ENCODE measurements at places on chromosomes 5 and 9.

DNA sequence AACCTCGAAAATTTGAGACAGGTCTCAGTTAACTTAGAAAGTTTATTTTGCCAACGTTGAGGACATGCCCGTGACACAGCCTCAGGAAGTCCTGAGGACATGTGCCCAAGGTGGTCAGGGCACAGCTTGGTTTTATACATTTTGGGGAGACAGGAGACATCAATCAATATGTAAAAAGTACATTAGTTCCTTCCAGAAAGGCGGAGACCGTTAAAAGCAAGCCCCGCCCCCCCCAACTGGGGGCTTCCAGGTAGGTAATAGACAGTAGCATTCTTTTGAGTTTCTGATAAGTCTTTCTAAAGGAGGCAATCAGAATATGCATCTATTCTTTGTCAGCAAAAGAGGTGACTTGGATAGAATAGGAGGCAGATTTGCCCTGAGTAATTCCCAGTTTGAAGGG is 599 bp upstream of the MOCS2 start:
- no peak for DNase-seq

GRCh38 chr5:54743997-54744788 is 226.6 kb downstream of the SNX18 start:
- DNase-seq = peak; percentile 90

GRCh38 chr9:130579738-130580463 is 524 bp downstream of the FUBP3 start:
- DNase-seq = no peak

DNA sequence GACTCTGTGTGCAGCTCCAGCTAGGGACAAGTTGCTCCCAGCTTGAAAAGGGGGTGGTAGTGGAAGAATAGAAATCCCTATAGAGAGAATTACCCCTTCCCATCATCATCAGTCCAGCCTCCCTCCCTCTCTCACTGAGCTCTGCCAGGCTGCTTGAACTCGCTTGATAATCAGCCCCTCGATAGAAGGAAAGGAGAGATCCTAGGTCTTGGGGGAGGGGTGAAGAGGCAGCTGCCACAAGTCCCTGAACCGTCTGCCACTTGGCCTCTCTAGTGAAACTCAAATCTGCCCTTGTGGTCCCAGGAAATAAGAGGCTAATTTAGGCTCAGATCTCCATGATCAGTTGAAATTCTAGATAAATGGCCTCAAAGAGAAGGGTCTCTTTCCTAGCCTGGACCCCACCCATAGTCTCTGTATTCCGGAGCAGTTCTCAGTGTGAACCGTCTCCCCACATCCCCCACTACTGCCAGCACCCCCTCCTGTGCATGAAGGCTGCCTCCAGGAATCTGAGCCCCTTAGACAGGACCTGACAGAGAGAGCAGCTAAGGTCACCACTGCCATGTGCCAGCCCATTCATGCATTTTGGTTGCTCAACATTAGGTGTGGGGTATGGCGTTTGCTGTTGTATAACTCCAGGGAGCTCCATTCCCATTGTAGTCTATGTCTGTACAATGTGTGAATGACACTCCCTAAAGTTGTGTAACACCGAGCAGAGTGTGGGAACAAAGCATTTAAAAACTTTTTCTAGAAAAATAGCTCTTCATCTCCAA is 5.5 kb downstream of the DNAJB5 start:
- DNase-seq = no peak

GRCh38 chr9:15191378-15191777 is 115.6 kb downstream of the TTC39B start:
- DNase-seq = no peak

DNA sequence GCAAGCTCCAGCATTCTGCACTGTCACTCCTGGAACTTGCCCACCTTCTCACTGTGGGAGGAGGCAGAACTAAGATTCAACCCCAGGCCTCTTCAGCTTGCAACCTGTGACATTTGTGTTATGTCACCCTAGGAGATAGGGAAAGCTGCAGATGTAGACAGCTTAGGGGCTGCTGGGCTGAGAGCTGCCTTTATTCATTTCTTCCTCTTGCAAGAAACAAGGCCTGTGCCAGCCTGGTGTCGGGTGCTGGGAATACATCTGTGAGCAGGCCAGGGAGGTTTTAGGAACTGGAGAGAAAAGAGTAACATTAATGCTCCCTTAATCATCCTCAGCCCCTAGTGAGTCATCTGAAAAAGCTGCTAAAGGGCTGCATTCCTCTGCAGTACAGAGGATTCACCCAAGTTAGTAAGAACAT is 101.8 kb downstream of the FGF18 start:
- DNase-seq = peak; percentile 75

DNA sequence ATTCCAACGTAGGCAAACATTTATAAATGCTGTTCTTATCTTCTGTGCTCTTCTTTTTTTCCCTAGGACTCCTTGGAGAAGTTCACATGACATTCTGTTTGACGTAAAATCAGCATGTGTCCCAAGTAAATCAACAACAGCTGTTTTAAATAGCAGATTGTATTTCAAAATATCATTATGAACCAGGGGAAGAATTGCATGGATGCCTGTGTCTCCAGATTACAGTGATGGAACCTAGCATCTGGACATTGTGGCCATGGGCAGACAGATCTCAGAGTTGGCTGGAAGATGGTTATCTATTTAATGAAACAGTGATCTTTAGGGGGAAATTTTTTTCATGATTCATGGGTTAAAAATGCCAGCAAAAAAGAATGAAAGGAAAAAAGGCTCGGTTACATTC is 222.0 kb downstream of the MAN2A1 start:
- DNase-seq = no peak

- no peak for DNase-seq
These were observed 315.3 kb upstream of the CD180 start for GRCh38 chr5:67511911-67512310.

DNA sequence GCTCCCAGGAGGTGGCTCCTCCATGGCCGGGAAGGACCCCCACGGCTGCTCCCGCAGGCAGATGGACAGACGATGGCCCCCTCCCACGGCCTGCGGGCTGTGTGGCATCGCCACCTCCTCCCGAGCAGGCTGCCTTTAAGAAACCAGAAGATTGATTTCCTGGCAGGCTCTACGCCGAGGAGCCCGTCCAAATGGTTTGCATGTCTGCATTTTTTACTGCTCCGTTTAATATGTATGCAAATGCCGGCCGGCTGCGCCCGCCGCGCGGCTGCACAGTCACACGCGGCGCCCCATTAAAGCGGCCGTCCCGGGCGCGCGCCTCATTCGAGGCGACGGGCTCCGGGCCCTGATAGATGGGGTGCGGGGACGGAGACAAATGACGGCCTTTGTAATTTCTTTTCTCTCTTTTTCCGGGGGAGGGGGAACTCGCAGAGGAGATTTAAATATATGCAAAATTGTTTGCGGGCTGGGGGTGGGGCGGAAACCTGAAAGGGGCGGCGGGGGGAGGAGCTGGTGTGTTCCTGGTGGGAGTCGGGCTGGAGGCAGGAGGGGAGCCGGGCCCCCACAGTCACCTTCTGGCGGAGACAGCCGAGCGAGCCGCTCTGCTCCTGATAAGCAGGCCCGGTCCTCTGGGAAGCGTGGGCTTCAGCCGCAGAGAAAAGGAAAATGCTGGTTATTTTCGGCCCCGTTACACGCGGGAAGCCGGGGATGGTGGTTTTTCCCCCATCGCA is 158.7 kb upstream of the IER5L start:
- DNase-seq = peak; percentile 67

DNA sequence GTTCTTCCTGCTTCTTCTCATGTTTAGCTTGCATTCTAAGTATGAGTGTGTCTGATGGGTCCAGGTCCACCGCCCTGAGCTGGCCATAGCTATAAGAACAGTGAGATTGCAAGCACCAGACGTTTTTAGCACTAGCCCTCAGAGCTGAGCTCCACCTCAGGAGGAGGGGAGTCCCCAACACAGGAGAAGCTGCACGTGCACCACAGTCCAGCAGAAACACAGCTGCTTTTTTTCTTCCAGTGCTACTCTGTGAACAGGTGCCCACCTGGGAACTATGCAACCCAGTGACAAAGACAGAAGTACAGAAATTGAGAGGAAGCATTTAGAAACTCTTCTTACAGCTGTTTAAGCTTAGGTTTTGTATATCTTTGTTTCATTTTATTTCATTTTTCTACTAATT is 299.4 kb downstream of the MARCHF11 start:
- DNase-seq = no peak

- DNase-seq = peak; percentile 87
These were observed 948 bp upstream of the FAM53C start for GRCh38 chr5:138336952-138337684.

- DNase-seq = no peak
These were observed 16.4 kb upstream of the LPCAT1 start for GRCh38 chr5:1540166-1540565.

GRCh38 chr5:153463806-153464205 is 26.7 kb upstream of the GRIA1 start:
- DNase-seq = no peak

- no peak for DNase-seq
These were observed 2.9 kb downstream of the SLC45A2 start for GRCh38 chr5:33981408-33982162.

DNA sequence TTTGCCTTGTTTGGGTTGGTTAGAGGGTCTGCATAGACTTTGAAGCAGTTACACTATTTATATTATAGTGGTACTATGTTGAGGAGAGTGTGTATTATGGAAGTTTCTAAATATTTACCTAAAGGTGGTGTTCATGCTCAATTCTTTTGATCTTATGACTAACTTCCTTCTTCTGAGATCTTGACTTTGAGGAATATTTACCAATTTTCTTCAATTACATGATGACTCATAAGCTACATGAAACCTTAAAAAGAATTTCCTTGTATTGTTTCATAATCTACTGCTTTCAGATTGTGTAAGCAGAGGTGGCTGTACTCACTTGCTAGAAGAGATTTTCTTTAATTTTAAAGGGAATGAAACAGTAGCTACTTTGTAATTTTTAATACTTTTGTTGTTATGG is 276.1 kb downstream of the TAF11L14 start:
- peak; percentile 10 for DNase-seq

DNA sequence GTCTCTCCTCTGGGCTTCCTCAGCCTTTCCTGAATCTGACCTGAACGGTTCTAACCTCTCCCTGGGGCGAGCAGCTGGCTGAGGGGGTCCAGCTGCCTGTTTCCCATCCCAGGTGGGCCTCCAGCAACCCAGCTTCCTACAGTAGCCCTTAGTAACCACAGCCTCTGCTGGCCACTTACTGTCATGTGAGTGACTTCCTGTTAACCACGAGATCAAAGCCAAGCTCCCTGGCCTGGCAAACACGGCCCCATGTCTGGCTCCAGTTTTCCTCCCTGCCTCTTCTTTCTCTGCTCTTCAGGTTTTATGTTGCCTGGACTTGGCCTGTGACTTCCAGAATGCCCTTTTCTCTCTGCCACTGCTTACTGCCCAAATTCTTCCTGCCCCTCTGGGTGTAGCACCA is 47.2 kb upstream of the DAB2IP start:
- peak; percentile 80 for DNase-seq
